Stimulated activated CD4-positive, alpha-beta T cell treated with anti-CD3 and anti-CD28 coated beads, TNF-alpha, amount 100 ng/mL, for 24 hours (primary cell): ENCODE measurements at places on chromosomes 1 and 21.

GRCh38 chr1:22704440-22705067, 6.1 kb upstream of the EPHB2 start:
- peak; percentile 76 for DNase-seq

DNA sequence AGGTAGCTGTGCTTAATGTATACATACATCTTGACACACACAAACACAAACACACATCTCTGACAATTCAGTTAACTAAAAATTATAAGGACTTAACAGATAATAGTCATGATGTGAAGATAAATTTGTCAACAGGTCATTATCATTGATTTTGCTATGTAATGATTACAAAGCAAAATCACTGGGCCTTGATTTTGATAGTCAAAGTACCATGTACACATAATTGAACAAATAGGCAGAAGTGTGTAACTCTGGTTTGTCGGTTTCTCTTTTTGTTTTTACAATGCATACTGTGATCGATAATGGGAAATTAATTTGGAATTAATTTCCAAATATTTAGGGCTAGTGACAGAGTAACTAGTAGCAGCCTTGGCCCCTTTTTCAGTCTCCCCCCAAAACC, 30.8 kb downstream of the PTBP2 start:
- DNase-seq, result no peak

- DNase-seq, result no peak
These were observed 49.7 kb downstream of the IVNS1ABP start for GRCh38 chr1:185267301-185267700.

DNA sequence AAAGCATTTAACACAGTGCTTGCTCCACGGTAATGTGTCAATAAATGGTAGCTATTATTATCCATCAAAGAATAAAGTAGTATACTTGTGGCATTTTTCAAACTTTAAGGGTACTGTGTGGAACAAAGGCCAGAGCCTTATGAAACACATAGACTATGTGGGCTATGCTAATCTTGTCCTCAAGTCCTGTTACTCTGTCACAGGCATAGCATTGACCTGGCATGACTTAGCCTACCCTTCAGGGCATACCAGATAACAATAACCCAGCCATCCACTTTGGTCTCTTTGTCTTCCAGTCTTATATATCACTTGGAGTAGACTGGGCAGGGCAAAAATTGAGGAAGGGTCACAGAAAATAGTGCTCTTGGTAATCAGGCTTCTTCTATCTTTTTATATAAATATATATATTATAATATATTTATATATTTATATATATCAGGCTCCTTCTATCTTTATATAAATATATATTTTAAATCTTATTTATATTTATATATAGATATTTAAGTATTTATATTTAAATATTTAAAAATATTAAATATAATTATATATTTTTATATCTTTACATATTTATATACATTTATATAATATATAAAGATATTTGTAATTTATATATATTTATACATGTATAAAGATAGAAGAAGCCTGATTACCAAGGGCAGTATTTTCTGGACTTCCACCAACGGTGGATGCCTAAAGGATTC, 66.1 kb upstream of the CNN3 start:
- DNase-seq, result no peak

DNA sequence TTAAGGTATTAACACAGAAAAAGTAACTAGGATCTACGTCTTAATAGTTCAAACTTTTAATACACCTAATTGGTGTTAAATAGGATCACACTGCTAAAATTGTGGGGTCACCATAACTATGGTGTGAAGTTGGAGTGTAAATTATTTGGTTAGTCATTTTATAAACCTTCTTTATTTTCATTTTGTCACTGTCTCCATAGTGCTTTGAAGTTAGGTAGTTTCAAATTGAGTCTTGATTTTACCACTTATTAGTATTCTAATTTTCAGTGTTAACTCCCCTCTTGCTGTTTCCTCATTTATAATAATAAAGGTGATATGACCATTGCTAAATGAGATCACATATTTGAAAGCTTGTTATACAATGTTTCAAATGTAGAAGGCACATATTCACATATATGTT, 738.1 kb upstream of the CHRM3 start:
- no peak for DNase-seq

DNA sequence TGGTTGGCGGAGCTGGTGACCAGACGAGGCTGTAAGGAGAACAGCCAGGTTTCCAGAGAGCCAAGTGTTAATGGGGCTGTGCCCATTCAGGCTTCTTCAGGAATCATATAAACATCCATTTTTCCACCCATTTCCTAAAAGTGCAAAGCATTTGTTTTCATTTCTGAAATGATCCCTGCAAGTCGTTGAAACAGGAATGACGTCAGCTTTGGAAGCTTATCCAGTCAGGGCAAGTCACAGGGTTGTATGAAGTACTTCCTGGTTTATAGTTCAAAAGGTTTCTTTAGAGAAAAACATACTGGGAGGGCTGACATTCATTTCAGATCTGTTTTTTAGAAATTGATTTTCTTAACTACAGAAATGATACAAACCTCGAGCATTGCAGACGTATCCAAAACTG, 29.2 kb downstream of the IGSF5 start:
- no peak for DNase-seq

DNA sequence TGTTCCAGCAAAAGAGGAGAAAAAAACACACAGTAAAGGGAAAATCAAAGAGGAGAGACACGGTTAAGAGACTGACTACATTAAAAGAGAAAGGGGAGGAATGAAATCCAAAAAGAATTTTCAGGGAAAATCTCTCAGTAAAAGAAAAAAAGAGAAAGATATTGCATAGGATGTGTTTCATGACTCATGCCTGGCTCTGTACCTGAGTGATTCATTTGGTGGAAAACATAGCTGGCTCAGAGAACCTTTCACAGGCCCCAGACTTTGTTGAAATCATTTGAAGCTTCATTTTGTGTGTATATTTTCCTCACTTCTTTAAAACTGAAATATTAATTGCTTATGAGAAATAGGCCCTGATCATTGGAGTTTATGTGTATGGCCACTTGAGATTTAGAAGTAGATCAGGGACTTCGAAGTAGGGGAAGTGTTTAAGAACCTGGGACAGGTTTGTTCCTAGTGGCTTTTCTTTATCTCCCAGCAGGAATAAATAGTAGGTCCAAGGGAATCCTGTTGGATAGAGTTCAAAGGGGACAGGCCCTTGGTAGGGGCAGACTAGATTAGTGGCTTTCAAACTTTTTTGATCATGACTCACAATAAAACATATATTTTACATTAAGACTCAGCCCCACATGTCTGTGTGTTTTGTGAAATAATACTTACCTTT, 239.1 kb upstream of the SGIP1 start:
- DNase-seq, result no peak

DNA sequence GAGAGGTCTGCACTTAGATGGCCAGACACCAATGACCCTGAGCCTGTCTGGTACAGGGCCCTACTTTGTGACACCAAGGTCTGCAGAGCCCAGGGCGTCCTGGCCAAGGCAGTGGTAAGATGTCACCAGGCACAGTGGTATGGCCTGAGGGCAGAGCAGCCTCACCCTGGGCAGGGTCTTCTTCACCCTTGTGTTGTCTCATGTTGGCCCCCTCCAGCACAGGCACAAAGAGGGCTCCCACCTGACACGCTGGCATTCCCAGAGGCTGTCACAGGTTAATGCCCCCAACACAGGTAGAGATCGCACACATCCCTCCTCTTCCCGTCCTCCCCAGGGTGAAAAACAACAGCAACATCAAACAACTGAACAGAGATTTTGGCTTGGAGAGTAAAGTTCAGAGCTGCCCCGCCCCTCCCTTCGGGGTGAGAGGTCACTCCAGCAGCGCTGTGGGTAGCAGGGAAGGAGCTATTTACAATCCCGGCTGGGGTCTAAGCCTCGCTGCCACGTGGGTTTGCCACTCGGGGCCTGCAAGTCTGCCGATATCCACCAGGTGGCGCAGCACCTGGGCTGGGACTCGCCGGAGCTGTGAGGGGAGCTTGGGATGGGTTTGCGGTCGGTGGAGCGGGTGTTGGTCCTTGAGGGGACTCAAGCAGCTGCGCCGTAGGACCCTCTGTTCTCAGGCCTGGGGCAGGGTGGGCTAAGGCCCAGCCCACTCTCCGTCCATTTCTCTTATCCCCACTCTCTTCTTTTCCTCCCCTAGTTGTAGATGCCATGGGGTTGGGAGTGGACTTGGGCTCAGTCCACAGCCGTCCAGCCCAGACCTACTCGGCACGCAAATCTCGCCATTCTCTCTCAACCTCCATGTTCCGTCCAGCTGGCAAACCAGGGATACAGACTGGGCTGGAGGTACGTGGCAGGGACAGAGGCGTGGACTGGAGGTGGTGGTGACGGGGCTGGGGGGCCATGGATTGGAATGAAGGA, 12.7 kb downstream of the EFNA3 start:
- peak; percentile 68 for DNase-seq

DNA sequence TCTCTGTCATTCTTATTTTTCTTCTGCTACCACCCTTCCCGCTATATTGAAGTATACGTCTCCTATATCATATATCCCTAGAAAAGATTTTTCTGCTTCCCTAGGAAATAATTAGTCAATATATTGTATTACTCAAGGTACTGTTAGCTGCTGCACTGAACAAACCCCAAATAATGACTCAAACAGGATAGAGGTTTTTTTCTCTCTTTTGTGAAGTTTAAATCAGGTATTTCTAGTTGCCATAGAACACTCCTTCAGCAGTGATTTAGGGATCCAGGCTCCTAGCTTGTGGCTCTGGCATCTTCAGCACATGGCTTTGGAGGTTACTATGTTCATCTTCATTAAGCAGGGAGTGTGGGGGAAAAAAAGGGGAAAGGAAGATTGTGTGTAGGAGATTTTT, 18.1 kb downstream of the SYT14 start:
- DNase-seq, result no peak

DNA sequence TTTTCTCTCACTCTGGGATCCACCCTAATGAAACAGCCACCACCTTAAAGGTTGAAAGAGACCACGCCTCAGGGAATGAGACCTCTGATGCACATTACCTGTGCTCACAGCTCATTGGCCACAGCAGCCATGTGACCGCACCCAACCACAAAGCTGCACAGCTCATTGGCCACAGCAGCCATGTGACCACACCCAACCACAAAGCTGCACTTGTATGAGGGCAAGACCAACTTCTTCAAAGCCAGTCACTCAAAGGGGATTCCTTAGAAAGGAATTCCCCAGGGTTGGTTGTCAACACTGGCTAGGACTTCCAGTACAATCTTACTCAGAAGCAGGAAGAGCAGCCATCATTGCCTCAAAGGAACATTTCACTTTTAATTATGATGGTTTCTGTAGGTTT, 43.6 kb upstream of the PDE9A start:
- no peak for DNase-seq

DNA sequence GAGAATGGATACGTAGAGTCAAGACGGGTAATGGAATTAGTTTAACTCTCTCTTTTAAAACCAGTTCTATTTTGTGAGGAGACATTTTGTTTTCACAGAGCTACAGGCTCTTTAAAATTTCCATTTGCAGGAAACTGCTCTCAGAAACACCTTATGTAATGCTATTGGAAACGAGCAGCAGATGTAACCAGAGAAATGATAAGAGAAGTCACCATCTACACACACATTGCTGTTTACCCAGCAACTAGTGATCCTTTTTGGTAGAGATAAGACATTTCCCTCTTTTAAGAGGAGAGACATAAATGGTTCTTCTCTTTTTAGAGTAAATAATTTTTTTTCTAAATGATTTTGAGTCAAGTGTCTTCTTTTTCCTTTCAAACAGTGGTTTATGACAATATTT, 80.6 kb downstream of the KCTD3 start:
- no peak for DNase-seq

GRCh38 chr1:223214261-223214807, 71.3 kb upstream of the TLR5 start:
- no peak for DNase-seq
